ENCODE measurements at places on chromosomes 7 and 10. TPM values are rescaled to one million over a fixed set of nuclear protein-coding genes. Genes with fewer than 3 reads are reported as not detected.

The ZNF804B gene
- not detected for total RNA-seq

The ESYT2 gene
- total RNA-seq, result 71.5 TPM

The ZNF467 gene
- 4.5 TPM for total RNA-seq

The NUDT1 gene
- total RNA-seq, result 13.6 TPM

The SLC13A4 gene
- not detected for total RNA-seq

The WDR11 gene
- total RNA-seq, result 106 TPM

The TEX36 gene
- total RNA-seq, result not detected

The TRIM50 gene
- total RNA-seq, result not detected

The CARD11 gene
- total RNA-seq, result 10.1 TPM

The LZTS2 gene
- 52.3 TPM for total RNA-seq

The PSD gene
- total RNA-seq, result 0.07 TPM

The PLXDC2 gene
- total RNA-seq, result 1.5 TPM

Data from thoracic aorta endothelial cell (primary cell).